ENCODE measurements at places on chromosomes 7 and 10. TPM values are rescaled to one million over a fixed set of nuclear protein-coding genes. Genes with fewer than 3 reads are reported as not detected.
A peak's percentile ranks its signal among the peaks of the same experiment; 100 is the strongest.

- no peaks in the 10 kb centered on the region for H3K4me1 ChIP-seq
- DNase-seq, result no peak
- H3K27ac ChIP-seq, result no peak overlapping the region
- H3K36me3 ChIP-seq, result no peaks in the 10 kb centered on the region
- H3K4me3 ChIP-seq, result no peak overlapping the region
- H3K27me3 ChIP-seq, result peaks cover 4% of the 10 kb centered on the region
Measured at GRCh38 chr10:58833771-58834561, 321.3 kb downstream of the BICC1 start.

DNA sequence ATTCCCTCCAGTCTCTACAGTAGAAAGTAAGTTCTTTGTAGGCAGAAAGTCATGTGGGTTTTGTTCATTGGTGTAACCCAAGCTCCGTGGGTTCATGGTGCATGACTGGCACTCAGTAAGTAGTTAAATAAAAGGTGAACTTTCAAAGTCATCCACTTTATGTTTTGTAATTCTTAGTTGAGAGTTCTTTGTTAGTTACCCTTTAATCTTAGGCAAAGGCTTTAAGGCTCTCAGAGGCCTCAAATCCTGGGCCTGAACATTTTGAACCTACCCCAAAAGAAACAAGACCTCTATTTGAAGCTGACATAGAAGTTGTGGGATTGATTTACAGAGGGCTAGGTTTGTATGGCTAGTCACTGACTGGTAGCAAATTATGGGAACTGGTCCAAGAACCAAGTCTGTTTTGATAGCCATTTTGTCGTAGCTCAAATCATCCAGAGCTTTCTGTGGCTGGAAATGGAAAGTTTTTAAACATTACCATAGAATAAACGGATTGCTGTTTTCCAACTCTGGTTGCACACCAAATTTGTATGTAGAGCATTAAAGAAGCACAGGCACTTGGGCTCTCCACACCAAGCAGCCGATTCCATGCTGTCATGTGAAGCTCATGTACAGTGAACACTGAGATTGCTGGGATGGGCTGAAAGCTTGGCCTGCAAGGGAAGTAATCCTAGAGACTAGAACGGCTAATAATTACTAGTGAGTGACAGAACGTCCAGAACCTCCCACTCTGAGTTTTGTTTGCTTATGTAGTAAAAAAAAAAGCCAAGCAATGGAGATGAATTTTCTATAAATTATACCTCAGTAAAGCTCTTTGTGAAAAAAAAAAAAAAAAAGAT is 53.5 kb downstream of the DENND11 start:
- no peak overlapping the region for H3K27ac ChIP-seq
- H3K27me3 ChIP-seq, result no peaks in the 10 kb centered on the region
- no peaks in the 10 kb centered on the region for H3K4me1 ChIP-seq

GRCh38 chr10:67839951-67840350 is 2.0 kb upstream of the DNAJC12 start:
- H3K27me3 ChIP-seq, result no peaks in the 10 kb centered on the region
- H3K27ac ChIP-seq, result no peak overlapping the region
- H3K4me1 ChIP-seq, result peaks cover 12% of the 10 kb centered on the region
- no peak for DNase-seq

- H3K27ac ChIP-seq, result no peak overlapping the region
- H3K27me3 ChIP-seq, result peaks cover 4% of the 10 kb centered on the region
- DNase-seq, result no peak
Measured at GRCh38 chr7:105689067-105689819, 108.0 kb upstream of the EFCAB10 start.

- peak overlapping the region; percentile 96 for H3K27ac ChIP-seq
- H3K27me3 ChIP-seq, result no peaks in the 10 kb centered on the region
- peaks cover 49% of the 10 kb centered on the region for H3K4me1 ChIP-seq
- peak; percentile 79 for DNase-seq
- peak overlapping the region; percentile 95 for H3K4me3 ChIP-seq
Measured at GRCh38 chr7:98250789-98251188, 1.2 kb downstream of the TECPR1 start.

GRCh38 chr7:129707910-129708499 is 96.5 kb downstream of the NRF1 start:
- peaks cover 34% of the 10 kb centered on the region for H3K36me3 ChIP-seq
- peak; percentile 44 for DNase-seq
- H3K4me3 ChIP-seq, result no peak overlapping the region
- H3K27ac ChIP-seq, result peak overlapping the region; percentile 76
- H3K4me1 ChIP-seq, result peaks cover 16% of the 10 kb centered on the region
- no peaks in the 10 kb centered on the region for H3K27me3 ChIP-seq

GRCh38 chr7:129452589-129453231 is 18.5 kb downstream of the STRIP2 start:
- H3K27ac ChIP-seq, result no peak overlapping the region
- no peak for DNase-seq
- no peak overlapping the region for H3K4me3 ChIP-seq
- H3K36me3 ChIP-seq, result peaks cover 45% of the 10 kb centered on the region
- no peaks in the 10 kb centered on the region for H3K4me1 ChIP-seq

DNA sequence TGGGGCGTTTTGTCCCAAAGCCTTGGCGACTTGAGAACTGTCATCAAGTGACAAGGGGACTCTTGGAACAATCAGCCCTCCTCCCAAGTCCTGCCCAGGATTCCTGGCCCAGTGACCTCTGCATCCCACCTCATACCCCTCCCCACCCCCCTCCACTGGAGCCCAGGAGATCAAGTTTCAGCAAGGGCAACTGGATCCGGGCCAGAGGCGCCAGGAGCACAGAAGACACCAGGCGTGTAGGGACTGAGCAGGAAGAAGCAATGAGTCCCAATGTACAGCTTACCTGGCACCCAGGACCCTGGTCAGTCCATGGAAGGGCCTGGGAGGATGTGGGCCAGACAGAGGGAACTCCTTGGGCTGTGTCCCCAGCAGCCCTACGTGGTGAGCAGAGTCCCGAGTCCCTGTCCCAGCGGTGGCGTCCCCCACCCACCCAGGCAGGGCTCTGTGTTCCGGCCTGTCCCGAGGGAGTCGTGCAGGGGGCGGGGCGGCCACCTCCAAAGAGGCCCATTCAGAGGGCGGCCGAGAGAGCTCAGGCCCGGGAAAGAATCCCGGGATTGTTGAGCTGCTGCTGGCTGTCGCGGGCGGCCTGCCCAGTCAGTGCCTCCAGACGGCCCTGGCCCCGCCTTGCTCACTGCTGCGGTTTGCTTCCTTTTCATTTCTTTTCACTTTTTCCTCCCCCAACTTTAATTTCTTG is 254.1 kb downstream of the TNS3 start:
- H3K27me3 ChIP-seq, result no peaks in the 10 kb centered on the region
- H3K4me3 ChIP-seq, result no peak overlapping the region
- H3K27ac ChIP-seq, result no peak overlapping the region
- no peaks in the 10 kb centered on the region for H3K36me3 ChIP-seq
- no peak for DNase-seq
- no peaks in the 10 kb centered on the region for H3K4me1 ChIP-seq

DNA sequence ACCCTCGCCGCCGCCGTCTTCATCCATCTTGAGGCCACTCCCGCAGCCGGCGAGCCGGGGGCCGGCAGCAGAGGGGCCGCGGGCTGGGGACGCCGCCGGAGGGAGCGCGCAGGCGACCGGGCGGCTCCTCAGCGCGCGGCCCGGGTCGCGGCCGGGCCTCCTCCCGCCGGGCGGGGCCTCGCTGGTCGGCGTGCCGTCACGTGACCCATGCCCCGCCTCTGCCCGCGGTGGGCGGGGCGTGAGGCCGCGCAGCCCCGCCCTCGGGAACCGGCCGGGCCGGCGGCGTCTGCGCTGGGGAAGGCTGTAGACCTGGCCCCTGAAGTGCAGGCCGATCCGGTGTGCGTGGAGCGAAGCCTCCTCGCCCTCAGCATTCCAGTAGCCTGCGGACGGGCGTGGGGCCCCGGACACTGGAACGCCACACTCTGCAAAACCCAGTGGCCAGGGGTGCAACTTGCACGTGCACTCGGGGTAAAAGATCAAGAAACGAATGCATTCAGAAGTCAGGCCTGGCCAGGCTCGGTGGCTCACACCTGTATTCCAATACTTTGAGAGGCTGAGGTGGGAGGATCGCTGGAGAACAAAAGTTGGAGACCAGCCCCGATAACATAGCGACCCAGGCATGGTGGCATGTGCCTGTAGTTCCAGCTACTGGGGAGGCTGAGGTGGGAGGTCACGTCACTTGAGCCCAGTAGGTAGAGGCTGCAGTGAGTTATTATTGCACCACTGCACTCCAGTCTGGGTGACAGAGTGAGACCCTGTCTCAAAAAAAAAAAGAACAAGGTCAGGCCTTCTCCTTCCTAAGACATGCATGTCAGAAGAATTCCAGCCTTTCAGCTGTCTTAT is at the start of gene CYTH3:
CYTH3 (minus strand) TSS at position 144 of the 843 bp plus-strand sequence; CDS start at position 27, 117 bp downstream.
- peak; percentile 75 for DNase-seq
- peaks cover 17% of the 10 kb centered on the region for H3K4me1 ChIP-seq

DNA sequence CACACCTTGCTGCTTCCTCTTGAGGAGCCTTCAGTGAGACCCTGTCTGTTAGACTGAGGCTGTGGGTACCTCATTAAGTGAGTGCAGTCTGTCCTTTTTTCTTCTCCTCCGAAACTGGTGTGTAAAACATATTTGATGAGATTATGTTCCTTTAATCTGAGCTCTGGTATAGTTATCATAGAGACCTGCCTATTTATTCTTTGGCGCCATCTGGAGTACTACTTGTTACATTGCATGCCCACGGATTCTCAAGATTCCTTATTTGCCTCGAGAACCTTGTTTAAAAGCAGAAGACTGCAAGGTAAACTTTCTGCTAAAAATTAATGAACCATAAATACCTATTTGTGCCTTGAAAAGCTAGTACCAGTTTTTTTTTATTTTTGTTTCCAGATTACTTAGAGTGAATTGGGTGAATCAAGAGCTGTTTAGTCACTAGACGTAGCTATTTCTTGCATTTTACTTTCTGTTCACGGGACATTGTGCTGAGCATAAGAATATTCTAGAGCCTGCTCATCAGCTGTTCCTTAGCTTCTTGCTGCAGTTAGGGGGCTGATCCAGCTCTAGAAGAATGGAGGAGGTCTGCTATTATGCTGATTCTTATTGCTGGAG is 16.9 kb upstream of the STMP1 start:
- peaks cover 41% of the 10 kb centered on the region for H3K36me3 ChIP-seq
- H3K27me3 ChIP-seq, result no peaks in the 10 kb centered on the region
- H3K27ac ChIP-seq, result no peak overlapping the region
- H3K4me3 ChIP-seq, result no peak overlapping the region
- peaks cover 3% of the 10 kb centered on the region for H3K4me1 ChIP-seq

- no peaks in the 10 kb centered on the region for H3K36me3 ChIP-seq
- no peak overlapping the region for H3K4me3 ChIP-seq
- no peaks in the 10 kb centered on the region for H3K27me3 ChIP-seq
- peak; percentile 52 for DNase-seq
Measured at GRCh38 chr7:13778967-13779366, 210.5 kb downstream of the ETV1 start.

- no peak for DNase-seq
- no peaks in the 10 kb centered on the region for H3K27me3 ChIP-seq
- no peak overlapping the region for H3K4me3 ChIP-seq
- H3K27ac ChIP-seq, result no peak overlapping the region
- peaks cover 68% of the 10 kb centered on the region for H3K36me3 ChIP-seq
- peaks cover 29% of the 10 kb centered on the region for H3K4me1 ChIP-seq
Measured at GRCh38 chr7:36406156-36406555, 16.5 kb downstream of the ANLN start.

- no peak overlapping the region for H3K27ac ChIP-seq
- no peaks in the 10 kb centered on the region for H3K36me3 ChIP-seq
- H3K4me3 ChIP-seq, result no peak overlapping the region
Measured at GRCh38 chr7:46844486-46844885, 737.4 kb downstream of the TNS3 start.

DNA sequence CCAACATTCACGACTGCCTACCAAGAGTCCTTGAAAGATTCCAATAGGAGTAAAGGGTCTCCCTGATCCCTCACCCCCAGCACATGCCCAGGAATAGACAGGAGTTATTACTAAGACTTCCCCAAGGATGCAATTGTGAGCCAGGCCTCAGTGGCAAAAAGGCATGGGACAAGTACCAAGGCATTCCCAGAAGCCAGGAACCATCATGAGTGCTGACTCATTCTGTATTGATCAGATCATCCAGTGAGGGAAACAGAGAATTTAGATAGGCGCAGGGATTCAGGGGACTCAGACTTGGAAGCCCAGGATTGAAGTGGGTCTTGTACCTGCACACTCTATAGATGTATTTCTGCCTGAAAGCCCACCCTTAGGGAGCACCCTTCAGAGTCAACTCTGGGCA is 21.2 kb downstream of the MBL2 start:
- no peaks in the 10 kb centered on the region for H3K36me3 ChIP-seq
- no peaks in the 10 kb centered on the region for H3K4me1 ChIP-seq
- H3K27me3 ChIP-seq, result no peaks in the 10 kb centered on the region
- no peak for DNase-seq
- H3K4me3 ChIP-seq, result no peak overlapping the region

DNA sequence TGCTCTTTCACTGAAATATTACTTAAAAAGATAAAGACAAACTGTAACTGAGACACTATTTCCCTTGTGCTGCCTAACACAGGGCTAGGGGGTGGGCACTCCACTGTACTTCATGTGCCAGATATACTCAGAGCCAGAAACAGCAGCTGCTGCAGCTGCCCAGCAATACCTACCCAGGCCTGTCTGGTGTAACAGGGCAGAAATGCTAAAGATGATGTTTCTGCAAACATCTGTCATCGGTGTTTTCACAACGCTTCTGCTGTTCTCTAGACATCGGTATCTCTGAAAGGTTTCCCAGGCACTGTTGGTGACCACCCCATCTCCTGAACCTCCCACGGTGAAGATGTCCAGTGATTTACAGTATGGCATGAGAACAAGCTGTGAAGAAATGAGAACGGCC is 42.7 kb downstream of the LAMB1 start:
- H3K27me3 ChIP-seq, result peaks cover 18% of the 10 kb centered on the region
- no peaks in the 10 kb centered on the region for H3K4me1 ChIP-seq
- DNase-seq, result no peak
- H3K4me3 ChIP-seq, result no peak overlapping the region

DNA sequence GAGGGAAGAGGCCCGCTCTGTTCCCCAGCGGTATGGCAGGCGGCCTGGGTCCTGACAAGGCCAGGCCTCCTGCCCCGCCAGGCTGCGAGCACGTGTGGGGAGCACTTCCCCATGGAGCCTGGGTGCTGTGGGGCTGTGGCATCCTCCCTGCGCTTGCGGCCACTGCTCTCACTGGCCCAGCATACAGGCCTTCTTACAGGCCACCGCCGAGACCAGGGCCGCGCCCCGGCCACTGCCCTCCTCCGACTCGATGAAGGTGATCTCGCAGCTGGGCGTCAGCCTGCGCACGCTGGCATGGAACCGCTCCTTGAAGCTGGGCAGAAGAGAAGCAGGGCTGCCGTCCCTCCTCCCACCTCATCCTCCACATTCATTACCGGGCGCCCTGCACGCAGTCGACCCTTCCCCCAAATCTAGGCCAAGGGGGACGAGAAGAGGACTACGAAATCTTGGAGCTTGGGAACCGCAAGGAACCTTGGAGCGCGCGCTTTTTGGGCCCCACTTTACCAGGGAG is 3.9 kb upstream of the MYL7 start:
- no peaks in the 10 kb centered on the region for H3K36me3 ChIP-seq
- no peak overlapping the region for H3K27ac ChIP-seq
- no peak for DNase-seq
- peaks cover 28% of the 10 kb centered on the region for H3K27me3 ChIP-seq
- H3K4me1 ChIP-seq, result peaks cover 8% of the 10 kb centered on the region
- no peak overlapping the region for H3K4me3 ChIP-seq

The MALRD1 gene
- total RNA-seq, result not detected

The CDH23 gene
- total RNA-seq, result 0.16 TPM

The RNF133 gene
- total RNA-seq, result not detected

The EGR2 gene
- total RNA-seq, result 4.7 TPM

The LRIT1 gene
- total RNA-seq, result not detected

The HOXA2 gene
- total RNA-seq, result not detected

The NUTM2D gene
- total RNA-seq, result 3.0 TPM

The ABCB1 gene
- 15.1 TPM for total RNA-seq

The SLC29A3 gene
- 5.1 TPM for total RNA-seq

The PNLIPRP3 gene
- total RNA-seq, result not detected

The STMP1 gene
- 14.4 TPM for total RNA-seq

The FKBP6 gene
- not detected for total RNA-seq
